A673 (cell line): ENCODE measurements at places on chromosomes 4 and X. TPM values are rescaled to one million over a fixed set of nuclear protein-coding genes. Genes with fewer than 3 reads are reported as not detected.

- H3K4me1 ChIP-seq, result peaks cover 3% of the 10 kb centered on the region
- H3K4me3 ChIP-seq, result no peak overlapping the region
- peak; percentile 72 for DNase-seq
- peak overlapping the region; percentile 59 for H3K27ac ChIP-seq
- H3K36me3 ChIP-seq, result peaks cover 4% of the 10 kb centered on the region
Observed at GRCh38 chrX:102604327-102604726, 5.0 kb downstream of the ARMCX5 start.

DNA sequence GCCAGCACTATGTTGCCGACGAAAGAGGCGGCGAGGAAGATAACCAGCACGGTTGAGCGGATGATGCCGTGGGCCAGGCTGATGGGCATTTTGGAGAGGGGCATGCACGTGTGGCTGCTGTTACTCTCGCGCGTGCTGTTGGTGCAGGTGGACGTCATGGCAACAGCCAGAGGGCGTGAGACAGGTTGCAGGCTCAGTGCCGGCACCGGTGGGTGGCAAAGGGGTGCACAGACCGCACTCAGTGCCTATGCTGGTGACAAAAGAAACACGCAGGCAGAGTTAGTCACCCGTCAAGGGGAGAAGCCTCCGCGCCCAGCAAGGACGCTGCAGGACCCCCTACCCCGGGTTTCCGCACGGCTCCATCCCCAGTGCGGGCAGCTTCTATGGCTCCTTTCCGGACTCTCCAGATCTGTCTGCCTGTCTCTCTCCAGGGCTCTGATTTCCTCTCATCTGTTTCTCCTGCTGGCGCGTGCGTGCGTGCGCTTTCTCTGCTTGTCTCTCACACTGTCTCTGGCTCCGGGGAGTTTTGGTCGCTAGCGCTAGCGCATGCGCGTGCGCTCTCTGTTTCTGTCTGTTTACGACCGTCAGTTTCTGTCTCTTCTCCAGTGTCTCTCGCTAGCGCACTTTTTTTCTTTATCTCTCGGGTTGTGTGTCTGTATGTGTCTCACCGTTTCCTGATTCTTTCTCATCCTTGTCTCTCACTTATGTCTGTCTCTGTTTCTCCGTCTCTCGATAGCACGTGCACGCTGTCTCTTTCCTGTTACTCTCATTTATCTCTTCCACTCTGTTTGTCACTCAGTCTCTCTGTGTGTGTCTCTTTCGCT, 2.1 kb downstream of the GPR101 start:
- H3K4me1 ChIP-seq, result peaks cover 5% of the 10 kb centered on the region

GRCh38 chrX:96052078-96052477, 632.6 kb upstream of the DIAPH2 start:
- no peaks in the 10 kb centered on the region for H3K27me3 ChIP-seq
- H3K27ac ChIP-seq, result no peak overlapping the region
- no peaks in the 10 kb centered on the region for H3K4me1 ChIP-seq
- DNase-seq, result no peak

PRKG2 gene
- not detected in 2 replicates for total RNA-seq

STIM2 gene
- total RNA-seq, result 56.1 and 59.0 TPM in 2 replicates
